ENCODE measurements at places on chromosomes 7 and 10.
A peak's percentile ranks its signal among the peaks of the same experiment; 100 is the strongest.

DNA sequence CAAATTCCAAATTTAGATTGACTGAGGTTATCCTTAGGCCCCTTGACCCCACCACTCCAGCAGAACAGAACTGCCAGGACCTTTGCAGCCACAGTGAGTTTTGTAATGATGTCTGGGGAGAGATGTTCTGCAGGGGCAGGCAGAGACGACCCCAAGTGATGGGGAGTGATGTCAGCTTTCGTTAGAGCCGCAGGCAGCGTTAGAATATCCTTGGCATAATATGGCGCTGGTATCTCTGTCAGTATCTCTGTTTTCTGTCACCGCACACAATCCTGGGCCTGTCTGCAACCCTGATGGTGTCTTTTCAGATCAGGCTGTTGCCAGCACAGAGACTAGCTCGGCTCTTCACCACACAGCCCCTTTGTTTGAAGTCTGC is 1083.6 kb downstream of the KCNMA1 start:
- no peak for DNase-seq

DNA sequence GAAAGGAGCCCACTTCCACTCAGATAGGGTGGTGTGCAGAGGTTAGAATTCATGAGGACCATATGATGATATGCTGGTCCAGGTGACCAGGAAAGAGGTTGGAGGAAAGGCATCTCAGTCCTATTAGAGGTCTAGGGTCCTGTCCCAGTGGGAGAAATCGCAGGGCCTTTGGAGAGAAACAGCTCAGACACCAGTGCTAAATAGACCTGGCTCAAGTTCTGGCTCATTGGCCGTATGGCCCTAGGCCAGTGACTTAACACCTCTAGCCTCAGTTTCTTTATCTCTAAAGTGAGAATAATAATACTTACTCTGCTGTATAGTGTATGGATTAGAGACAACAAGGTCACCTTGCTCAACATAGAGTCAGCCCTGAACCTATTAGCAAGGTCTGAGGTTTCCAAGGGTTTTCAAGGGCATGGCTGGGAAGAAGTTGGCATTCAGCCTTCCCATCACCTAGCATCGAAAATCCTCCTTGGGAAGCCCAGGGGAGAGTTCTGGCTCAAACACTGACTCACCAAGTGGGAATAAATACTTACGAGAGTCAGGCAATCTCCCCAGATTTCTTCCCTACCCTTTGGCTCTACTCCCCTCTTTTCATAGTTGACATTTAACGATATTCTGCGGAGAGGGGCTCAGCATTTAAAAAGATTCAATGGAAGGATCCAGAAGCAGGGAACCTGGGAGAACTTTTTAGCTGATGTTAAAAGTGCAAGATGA is 473.1 kb upstream of the PODXL start:
- DNase-seq: peak; percentile 36

DNA sequence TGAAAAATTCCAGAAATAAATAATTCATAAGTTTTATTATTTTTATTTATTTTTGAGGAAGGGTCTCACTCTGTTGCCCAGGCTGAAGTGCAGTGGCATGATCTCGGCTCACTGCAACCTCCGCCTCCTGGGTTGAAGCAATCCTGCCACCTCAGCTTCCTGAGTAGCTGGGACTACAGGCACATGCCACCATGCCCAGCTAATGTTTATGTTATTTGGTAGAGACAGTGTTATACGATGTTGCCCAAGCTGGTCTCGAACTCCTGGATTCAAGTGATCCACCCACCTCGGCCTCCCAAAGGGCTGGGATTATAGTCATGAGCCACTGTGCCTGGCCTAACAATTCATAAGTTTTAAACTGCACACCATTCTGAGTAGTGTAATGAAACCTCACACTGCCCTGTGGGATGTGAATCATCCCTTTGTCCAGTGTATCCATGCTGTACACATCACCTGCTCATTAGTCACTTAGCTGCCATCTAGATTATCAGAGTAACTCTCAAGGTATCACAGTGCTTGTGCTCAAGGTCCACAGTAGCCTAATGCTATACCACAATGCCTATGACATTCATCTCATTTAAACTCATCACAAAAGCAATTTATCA is 17.9 kb downstream of the RTKN2 start:
- DNase-seq: no peak

DNA sequence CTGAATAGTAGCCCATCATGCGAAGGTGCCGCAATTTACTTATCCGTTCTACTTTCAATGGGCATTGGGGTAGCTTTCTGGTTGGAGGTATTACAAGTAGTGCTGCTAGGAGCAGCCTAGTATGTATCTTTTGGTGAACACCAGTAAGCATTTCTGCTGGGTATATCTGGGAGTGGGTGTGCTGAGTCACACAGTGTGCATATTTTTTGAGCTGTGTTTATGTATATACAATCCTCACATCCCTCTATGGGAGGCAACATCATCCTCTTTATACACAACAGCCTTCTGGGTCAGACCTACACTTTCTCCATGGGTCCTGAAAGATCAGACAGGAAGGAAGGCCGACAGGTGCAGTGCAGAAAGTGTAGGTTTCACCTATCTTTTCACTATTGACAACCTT is 36.3 kb downstream of the PYROXD2 start:
- DNase-seq: no peak

DNA sequence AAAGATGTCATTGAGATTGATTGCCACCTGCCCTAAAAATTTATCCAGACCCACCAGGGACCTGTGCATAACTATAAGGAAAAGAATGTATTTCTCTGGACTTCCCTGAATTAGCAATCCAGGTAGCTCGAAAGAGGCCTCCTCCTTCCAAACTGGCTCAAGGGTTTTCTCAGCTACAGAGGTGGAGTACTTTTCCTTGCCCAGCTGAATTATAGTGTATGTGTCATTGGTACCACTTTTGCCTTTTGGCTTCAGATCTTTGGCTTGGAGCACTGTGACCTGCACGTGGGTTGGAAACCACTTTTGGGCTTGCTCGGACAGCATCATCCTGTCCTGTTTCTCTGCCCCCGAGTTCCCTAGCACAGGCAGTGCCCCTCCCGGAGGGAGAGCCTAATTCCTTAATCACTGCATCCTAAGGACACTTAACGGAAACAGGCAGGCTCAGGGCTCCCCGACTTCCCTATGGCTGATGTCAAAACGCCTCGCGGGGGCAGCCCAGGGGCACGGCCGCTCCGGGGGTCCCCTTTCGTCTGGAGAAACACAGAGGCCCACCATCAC is 825 bp downstream of the RAB11FIP2 start:
- DNase-seq: peak; percentile 56

Data from Ammon's horn (tissue), 1 donor.